Fibroblast of skin of right quadriceps (primary cell): ENCODE measurements at places on chromosomes 2 and 18.

GRCh38 chr2:73593680-73594079 is 48.5 kb downstream of the NAT8 start:
- DNase-seq, result no peak

GRCh38 chr18:51405683-51406477 is 208.4 kb upstream of the MEX3C start:
- DNase-seq, result no peak

DNA sequence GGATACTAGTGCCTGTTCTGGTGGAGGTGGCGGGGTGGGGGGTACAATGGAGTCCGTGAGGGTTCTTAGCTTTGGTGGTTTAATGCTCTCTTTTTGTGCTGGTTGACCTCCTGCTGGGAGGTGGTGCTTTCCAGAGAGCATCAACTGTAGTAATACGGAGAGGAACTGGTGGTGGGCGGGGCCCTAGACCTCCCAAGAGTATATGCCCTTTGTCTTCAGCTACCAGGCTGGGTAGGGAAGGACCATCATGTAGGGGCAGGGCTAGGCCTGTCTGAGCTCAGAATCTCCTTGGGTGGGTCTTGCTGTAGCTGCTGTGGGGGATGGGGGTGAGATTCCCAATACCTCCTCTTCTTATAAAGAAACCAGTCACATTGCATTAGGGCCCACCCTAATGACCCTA is 27.1 kb downstream of the CAMKMT start:
- DNase-seq, result no peak

GRCh38 chr18:44725300-44726058 is 44.8 kb downstream of the SETBP1 start:
- peak; percentile 74 for DNase-seq

- DNase-seq, result peak; percentile 19
Measured at GRCh38 chr2:15043336-15044058, 411.0 kb downstream of the LRATD1 start.

- no peak for DNase-seq
Measured at GRCh38 chr18:12500986-12501385, 93.3 kb downstream of the PRELID3A start.

- no peak for DNase-seq
Measured at GRCh38 chr2:75288760-75289159, 89.4 kb upstream of the TACR1 start.

DNA sequence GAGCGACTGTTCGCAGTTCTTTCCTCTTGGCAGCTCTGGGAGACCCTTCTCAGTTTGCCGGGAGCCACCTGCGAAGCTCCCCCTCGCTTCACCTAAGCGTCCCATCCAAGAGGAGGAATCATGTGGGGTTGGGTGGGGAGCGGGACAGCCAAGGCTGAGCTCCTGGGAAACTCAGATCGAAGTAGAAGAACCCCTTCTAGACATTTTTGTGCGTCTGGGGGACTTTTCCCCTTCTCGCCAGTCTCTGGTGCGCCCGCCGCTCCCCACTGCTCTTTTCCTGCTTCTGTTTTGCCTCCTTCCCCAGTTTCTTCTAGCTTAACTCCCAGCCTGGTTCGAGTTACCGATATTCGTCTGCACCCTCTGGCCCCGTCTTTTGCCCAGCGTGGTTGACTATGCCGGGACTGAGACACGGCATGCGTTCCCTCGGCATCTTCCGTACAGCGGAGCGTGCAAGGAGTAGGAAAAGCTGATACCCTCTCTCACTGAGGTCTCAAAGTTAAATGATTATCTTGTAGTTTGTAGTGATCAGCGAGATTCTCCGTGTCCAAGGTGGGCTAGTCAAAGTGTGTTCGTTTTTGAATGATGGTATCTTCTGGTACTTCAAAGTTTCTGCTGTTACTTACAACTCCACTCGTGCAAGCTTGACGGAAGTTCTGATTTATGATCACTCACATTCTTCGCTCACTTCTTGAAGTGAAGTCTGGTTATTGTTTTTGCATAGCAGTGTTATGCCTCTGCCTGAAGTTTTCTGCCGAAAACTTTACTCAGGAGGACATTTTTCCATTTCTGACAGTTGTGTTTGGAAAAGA is 664 bp downstream of the CAMKMT start:
- DNase-seq, result peak; percentile 41

GRCh38 chr18:2908166-2908945 is 61.5 kb downstream of the EMILIN2 start:
- no peak for DNase-seq

DNA sequence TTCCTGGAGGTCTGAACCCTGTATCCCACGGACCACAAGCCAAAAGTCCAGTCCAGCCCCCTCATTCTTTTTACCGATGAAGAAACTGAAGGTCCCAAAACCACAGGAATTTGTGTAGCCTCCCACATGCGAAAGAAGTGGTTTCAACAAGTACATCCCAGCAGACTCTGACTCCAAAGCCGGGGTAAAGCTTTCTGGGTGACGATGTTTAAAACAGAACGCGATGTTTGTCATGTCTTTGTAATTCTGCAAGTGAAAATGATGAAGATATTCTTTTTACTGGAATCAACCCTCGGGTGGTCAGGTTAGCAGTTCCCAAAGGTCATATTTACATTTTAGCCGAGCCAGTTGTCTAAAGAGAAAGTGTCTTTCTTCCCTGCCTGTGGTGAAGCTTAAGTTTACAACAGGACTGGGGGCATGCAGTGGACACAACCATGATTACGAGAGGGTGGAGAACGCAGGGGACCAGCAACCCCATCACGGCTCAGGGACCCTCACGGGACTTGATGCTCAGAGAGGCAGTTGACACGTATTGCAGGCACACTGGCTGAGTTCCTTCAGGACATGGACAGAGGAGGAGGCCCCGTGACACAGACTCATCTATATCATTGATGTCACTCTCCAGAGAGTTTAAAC is 17.8 kb upstream of the TMEM131 start:
- peak; percentile 29 for DNase-seq

GRCh38 chr2:156331572-156332283 is 793 bp downstream of the NR4A2 start:
- DNase-seq, result peak; percentile 63

- no peak for DNase-seq
Measured at GRCh38 chr2:176112375-176113302, 3.9 kb upstream of the HOXD10 start.

- no peak for DNase-seq
Measured at GRCh38 chr2:152555048-152555447, 162.2 kb downstream of the PRPF40A start.
